ENCODE measurements at places on chromosomes 16 and 17.

- DNase-seq = no peak
Observed at GRCh38 chr17:59335685-59336084, 4.2 kb downstream of the YPEL2 start.

GRCh38 chr17:36926226-36926625 lies 11.0 kb upstream of the LHX1 start:
- no peak for DNase-seq

- peak; percentile 71 for DNase-seq
Observed at GRCh38 chr16:66604376-66605176, at the start of gene CMTM3. CMTM3 (plus strand) TSS chr16:66604704; CDS start chr16:66604806, 102 bp downstream.

DNA sequence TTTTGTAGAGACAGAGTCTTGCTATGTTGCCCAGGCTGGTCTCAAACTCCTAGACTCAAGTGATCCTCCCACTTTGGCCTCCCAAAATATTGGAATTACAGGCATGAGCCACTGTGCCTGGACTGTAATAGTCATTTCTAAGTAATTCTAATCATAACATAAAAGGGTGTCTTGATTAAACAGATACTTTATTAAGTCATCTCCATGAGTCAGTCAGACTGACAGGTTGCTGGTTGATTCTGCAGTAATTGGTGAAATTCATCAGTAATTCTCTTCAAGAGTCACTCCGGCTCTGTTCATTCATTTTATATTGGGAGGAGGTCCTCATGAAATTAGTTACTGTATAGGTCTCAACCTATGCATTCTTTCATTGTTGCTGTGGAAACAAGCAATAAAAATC lies 85.6 kb downstream of the SPECC1 start:
- DNase-seq = no peak

DNA sequence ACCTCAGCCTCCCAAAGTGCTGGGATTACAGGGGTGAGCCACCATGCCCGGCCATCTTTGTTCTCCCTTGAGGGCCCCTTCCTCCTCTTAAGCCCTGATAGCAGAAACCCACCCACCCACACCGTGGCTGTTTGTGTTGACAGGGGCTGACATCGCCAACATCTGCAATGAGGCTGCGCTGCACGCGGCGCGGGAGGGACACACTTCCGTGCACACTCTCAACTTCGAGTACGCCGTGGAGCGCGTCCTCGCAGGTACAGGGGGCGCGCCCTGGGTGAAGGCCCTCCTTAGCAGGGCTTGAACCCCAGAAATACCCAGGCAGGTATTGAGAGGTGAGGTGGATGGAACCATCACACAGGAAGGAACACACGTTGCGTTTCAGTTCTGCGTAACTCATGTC lies 12.6 kb upstream of the RPL13 start:
- DNase-seq = no peak

GRCh38 chr17:50331085-50331791 lies 14.7 kb upstream of the XYLT2 start:
- no peak for DNase-seq

DNA sequence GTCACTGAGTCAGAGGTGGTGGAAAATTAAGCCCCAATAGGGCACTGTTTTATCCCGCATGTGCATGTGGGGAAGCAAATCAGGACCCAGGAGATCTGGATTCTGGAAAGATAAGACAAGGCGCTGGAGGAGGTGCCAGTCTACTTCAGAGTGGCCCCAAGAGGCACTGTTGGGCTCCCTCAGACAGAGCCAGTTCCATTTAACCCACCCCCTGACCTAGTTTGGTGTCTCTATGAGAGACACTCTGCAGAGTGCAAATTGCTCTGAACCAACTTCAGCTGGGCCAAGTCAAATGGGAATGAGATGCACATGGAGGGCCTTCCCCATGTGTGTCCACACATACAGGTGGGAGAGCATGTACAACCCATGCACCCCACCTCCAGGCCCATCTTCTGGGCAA lies 71.1 kb upstream of the MED9 start:
- no peak for DNase-seq

- no peak for DNase-seq
Observed at GRCh38 chr17:28178800-28179199, 136.3 kb downstream of the NLK start.
